ENCODE measurements at places on chromosomes 13 and 19.

DNA sequence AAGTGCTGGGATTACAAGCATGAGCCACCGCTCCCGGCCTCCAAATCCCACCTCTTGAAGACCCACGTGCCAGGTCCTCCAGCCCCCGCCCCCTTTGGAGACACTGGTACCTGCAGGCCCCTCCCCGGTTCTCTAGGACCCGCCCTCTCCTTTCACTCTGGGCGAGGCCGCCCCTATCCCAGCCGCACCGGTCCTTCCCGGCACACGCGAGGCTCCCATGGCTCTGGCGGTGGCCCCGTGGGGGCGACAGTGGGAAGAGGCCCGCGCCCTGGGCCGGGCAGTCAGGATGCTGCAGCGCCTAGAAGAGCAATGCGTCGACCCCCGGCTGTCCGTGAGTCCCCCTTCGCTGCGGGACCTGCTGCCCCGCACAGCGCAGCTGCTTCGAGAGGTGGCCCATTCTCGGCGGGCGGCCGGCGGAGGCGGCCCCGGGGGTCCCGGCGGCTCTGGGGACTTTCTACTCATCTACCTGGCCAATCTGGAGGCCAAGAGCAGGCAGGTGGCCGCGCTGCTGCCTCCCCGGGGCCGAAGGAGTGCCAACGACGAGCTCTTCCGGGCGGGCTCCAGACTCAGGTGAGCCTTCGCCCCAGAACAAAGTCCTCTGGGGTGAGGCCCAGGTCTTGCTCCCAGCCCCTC lies at the start of gene CBLC:
TSS of gene CBLC (plus strand) at position 176 of the 633 bp plus-strand sequence. CDS start at position 218, 42 bp downstream.
- DNase-seq, result peak; percentile 97

DNA sequence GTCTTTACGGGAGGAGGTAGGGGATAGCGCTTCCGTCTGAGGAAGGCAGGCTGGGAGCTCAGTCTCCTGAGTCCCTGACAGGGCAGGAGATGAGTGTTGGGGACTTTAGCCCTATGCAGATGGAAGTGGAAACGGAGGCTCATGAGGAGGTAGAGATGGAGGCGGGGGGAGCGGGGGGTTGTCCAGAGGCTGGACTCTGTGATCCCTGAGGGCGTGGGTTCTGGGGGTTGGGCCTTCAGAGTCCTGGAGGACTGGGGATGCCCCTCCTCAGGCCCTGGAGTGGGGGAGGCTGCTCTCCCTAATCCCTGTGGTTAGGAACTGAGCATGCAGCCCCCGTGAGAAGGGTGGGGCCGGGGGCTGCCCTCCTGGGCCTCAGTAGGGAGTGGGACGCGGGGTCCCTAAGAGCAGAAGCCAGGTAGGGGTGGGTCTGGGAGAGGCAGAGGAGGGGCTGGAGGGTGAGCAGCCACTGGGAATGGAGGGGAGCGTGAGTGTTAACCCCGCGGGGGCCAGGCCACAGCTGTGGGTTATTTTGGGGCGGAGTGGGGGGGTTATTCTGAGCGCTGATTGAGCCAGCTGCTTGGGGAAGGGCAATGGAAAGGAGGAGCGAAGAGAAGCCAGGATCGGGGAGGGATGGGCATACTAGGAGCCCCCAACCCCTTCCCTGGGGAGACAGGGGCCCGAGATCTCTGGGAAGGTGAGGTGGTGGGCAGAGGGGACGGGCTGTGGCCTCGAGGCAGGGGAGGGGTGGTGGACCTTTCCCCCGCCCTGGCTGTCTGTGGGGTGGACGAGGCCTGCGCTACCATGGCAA lies 2.8 kb downstream of the GRIN2D start:
- no peak for DNase-seq

DNA sequence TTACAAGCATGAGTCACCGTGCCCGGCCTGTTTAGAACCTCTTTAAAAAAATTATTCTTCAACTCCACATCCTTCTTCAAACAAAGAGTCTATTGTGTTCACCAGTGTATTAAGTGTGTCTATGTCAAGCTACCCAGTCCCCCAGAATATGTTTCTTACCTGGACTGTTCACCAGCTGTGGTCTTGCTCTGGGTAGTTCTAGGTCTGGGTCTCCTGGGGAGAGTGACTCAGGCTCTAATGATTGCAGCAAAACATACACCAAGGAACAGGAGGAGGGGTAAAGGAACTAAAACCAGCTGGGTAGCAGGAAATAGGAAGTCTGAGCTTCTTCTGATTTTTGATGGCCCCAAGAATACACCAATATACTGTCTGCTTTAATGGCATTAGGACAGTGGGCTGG lies at the start of gene FPR1:
TSS of gene FPR1 (minus strand) at position 224 of the 400 bp plus-strand sequence. CDS start 4,884 bp downstream, outside the sequence.
- DNase-seq, result no peak

- peak; percentile 36 for DNase-seq
Measured at GRCh38 chr13:113775451-113776145, 16.6 kb downstream of the TMEM255B start.

DNA sequence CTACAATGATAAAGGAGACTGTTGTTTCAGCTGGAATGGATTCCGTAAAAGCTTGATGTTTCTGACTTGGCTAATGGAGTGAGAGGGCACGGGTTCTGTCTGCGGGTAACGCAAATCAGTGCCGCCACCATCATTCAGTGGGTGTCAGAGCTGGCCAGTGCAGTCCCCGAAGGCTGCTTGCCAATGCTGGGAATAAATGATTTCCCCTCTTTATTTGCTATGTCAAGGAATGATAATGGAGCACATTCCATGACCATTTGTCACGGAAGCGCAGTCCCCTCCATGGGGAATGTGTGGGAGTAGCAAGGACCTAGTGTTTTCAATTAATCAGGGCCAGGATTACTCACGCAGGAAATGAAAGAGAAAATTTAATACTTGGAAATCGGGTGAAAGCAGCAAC lies 899.3 kb downstream of the UQCRFS1 start:
- no peak for DNase-seq

DNA sequence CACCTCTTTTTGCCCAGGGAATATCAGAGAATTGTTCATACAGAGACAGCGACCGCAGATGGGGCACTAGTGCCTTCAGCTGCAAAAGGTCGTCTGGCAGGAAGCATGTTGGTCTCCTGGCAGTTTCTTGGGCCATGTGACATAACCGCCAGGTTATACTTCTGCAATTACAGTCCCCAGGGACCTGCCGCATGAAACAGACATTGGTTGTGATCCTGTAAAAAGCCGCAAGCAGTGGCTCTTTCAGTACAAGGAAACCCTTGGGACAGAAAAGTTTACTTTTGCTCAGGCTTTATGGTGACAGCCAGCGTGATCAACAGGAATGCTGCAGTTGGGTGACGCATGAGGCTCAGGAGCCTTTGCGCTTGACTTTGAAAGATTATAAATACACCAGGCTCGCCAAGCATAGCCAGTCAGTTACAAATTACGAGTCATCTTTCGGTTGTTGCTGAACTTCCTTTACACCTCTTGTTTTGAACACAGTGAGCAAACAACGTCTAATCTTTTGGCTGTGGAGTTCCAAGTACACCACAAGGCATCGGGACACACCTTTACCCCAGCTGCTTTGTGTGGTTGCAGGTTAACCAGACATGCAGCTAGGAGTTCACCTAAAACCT lies 50.5 kb upstream of the UBE2L5 start:
- peak; percentile 17 for DNase-seq

DNA sequence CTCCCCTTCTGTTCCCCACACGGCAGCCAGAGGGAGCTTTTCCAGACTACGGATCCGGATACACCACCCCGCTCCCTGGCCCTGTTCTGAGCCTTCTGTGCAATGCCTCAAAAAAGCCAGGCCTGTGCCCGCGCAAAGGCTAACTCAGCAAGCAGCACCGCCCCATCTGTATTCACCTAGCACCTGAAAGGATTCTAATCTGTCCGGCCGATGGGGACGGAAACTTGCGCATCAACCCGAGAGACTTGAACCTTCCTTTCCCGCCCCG lies 589 bp downstream of the ZBTB45 start:
- peak; percentile 87 for DNase-seq

DNA sequence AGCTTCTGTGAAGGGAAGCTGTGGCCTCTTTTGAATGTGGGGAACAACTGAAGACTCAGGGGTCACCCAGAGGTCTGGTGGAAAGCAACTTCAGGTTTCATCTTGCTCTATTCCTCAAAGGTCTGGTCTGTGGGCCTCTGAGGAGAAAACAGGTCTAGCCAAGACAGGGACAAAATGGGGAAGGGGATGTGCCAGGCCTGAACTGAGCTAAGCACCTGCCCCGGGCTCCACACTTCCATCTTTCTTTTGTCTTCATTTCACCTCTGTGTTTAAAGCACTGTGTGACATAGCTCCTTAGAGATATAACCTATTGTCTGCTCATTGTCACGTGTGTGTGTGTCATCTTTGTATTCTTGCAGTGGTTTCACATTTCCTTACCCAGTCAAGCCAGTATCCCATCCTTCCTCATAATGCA lies 19.9 kb upstream of the GDF15 start:
- peak; percentile 69 for DNase-seq

GRCh38 chr13:76885203-76886004 lies 801 bp downstream of the KCTD12 start:
- DNase-seq, result peak; percentile 73

DNA sequence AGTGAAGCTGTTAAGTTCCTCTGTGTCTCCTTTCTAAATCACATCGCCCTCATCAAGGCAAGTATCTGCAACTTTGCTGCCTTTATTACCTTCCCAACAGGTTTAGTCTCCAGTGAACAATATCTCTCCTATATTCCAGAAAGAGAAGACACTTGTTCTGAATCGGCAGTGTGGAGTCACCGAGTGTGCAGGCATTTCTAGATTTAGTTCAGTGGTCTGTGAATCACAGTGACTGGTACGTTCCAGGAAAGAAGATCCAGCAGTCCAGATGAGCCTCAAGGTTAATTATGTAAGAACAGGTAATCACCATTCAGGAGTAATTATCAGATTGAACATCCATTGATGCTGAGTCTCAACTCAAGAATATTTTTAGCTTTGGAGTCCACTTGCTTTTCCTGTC lies 497.0 kb downstream of the FOXO1 start:
- DNase-seq, result no peak
